ENCODE measurements at places on chromosomes 3 and 15.

GRCh38 chr15:39874890-39875549 lies 45.0 kb downstream of the GPR176 start:
- no peak for DNase-seq

DNA sequence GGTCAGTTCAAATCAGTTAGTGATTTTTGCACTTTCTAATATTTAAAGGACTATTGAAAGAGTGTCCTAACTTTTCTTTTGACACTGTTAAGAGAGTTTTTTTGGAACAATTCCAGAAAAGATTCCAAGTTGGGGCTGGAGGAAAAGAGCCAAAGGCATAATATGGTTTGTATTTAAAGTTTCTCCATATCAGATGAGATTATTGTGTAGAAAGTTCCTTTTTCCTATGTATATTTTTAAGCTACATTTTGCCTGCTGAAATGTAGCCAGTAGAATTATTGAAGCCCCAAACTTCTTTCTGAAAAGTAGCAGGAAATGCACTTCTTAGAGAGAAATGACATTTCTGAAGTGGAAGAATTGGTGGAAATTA lies 136.5 kb upstream of the TSC22D2 start:
- no peak for DNase-seq

GRCh38 chr3:100230710-100231109 lies 30.1 kb upstream of the TBC1D23 start:
- DNase-seq = no peak

DNA sequence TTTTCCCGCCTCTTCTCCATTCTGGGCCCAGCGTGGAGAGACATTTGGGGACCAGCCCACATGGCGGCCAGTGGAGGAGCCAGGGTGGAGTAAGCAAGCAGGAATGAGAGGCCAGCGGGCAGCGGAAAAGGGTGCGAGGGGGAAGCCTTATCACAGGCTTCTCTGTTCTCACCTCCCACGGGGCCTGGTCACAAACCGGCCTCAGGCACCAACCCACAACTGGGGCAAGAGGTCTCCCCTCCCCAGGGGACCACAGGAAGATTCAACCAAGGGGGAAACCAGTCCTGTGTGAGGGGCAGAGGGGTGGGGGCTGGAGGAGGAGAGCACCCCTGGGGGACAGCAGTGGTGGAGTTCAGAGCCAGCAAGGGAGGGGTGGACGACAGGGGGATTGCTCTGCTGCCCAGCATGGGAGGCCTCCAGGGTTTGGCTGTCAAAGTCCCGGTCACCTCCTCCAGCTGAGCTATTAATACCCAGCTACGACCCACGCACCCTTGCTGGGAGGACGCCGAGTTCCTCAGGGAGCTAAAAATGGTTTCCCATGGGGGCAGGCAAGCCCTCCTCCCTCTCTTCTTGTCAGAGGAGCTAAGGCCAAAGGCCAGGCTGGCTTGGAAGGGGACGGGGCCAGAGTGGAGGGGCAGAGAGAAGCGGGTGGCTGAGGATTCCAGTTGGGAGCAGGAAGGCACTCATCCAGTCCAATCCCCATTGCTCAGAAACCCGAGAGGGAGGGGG lies 23.8 kb upstream of the RPL29 start:
- DNase-seq = no peak

GRCh38 chr3:52432691-52433141 lies 12.2 kb downstream of the SEMA3G start:
- no peak for DNase-seq

- DNase-seq = no peak
Observed at GRCh38 chr15:35256551-35256950, 171.5 kb upstream of the NANOGP8 start.

- no peak for DNase-seq
Observed at GRCh38 chr3:126337980-126338651, 19.1 kb downstream of the KLF15 start.

GRCh38 chr3:50926868-50927267 lies 252.1 kb downstream of the DOCK3 start:
- peak; percentile 15 for DNase-seq

- DNase-seq = no peak
Observed at GRCh38 chr15:83380059-83380458, 67.1 kb upstream of the SH3GL3 start.

GRCh38 chr3:52436500-52437149 lies 8.3 kb downstream of the SEMA3G start:
- no peak for DNase-seq

GRCh38 chr15:65819563-65819960 lies 27.5 kb upstream of the DENND4A start:
- DNase-seq = no peak

GRCh38 chr3:9916346-9916733 lies 558 bp upstream of the IL17RC start:
- DNase-seq = no peak

DNA sequence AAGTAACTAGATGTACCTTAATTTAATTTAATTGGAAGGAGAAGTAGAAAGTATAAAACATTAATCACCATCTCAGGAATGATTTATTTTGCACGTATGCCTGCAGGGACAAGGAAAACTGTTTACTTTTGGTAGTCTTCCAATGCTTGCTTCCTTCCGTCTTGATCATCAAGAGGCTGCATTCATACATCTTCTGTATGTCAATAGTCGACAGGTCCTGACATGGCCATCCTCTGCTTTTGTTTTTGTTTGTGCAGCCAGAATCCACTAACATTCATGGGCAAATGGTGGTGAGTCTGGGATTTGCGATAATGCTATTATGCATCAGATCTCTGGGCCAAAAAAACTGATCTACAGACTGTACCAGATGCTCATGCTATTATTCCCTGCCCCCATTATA lies 56.6 kb upstream of the ZPLD1 start:
- no peak for DNase-seq

DNA sequence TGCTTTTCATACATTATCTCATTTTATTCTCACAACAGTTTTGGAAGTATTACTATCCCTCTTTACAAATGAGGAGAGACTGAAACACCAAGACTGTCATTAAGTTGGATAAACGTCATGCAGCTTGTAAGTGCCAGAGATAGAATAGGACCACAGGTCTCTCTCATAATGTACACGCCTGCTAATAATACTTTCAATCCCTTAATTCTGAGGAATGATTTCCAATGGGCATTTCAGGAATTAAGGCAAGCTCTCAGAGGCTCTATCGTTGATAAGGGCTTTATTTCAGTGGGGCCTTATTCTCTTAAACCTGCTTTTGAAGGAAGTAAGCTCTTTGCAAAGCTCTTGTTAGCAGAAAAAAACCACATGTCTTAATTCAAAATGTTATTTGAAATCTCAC lies 229.1 kb downstream of the NFKBIZ start:
- DNase-seq = no peak

DNA sequence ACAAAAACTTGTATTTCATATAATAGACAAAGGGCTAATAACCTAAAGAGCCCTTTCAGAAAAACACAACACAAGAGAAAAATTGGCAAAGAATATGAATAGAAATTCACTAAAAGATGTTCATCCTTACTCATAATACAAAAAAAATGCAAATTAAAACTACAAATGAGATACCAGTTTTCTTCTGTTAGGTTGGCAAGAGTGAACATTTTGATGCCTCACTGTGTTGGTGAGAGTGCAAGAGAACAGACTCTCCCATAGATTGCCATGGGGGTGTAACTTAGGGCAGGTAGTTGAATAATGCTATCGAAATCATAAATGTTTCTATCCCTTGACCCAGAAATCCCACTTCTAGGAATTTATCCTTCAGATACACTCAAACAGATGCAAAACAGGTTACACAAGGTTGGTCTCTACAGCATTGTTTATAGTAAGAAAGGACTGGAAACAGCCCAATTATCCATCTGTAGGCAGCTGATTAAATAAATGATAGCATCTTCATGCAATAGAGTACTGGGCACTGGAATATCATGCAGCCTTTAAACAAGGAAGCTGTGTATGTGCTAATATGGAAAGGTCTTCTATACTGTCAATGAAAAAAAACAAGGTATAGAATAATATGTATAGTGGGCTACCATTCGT lies 146.3 kb downstream of the TLE3 start:
- no peak for DNase-seq

DNA sequence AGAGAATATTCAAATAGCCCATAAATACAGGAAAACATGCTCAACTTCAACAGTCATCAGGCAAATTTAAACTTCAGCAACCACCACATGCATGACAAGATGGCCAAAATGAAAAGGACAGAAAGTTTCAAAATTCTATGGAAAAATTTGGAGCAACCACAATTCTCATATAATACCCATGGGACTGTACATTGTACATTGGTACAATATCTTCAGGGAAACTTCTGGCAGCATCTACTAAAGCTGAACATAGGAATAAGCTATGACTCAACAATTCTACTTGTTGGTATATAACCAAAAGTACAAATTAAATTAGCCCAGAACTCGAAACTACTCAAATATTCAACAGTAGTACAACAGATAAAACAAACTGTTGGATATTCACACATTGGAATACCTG lies 847.6 kb downstream of the TBL1XR1 start:
- no peak for DNase-seq

- no peak for DNase-seq
Observed at GRCh38 chr3:72329354-72329753, 518.9 kb downstream of the SHQ1 start.

- no peak for DNase-seq
Observed at GRCh38 chr15:98080791-98081190, 120.3 kb downstream of the ARRDC4 start.

- DNase-seq = no peak
Observed at GRCh38 chr15:79003896-79004295, 59.0 kb upstream of the CTSH start.

DNA sequence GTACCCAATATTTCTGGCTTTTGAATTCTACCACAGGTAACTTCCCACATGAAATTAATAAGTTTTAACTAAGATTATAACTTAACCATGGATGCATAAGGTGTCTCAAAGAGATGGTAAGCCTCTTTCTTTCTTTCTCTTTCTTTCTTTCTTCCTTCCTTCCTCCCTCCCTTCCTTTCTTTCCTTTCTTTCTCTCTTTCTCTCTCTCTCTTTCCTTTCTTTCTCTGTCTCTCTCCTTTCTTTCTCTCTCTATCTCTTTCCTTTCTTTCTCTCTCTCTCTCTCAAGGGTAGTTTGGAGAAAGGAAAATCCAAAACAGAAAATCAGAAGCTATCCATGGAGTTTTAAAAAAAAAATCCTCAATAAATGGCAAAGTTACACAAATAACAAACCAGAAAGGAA lies 10.4 kb upstream of the MTMR14 start:
- DNase-seq = no peak

DNA sequence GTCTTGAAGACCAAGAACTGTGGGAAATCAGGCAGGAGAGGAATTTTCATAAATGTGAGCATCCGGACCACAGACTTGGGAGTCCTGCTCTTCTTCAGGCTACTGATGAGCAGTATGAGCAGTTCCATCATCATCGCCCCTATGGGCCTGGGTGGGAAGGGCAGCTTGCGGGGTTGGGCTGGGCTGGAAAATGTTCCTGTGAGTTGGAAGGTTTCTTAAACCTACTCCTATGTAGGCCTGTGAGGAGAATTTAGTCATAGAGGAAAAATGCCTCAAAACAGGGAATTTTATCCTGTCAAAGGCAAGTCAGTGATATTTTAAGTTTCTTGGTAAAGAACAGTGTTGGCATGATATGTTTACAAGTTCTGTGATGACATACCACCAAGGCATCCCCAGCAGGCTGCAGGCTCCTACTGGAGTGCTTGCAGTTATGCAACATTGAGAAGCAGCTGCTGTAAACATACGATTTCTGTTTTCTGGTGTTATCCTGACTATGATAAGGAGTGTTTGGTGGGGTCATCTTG lies 10.3 kb downstream of the MASP1 start:
- DNase-seq = no peak

- DNase-seq = no peak
Observed at GRCh38 chr15:68729789-68730411, 90.8 kb downstream of the ANP32A start.

DNA sequence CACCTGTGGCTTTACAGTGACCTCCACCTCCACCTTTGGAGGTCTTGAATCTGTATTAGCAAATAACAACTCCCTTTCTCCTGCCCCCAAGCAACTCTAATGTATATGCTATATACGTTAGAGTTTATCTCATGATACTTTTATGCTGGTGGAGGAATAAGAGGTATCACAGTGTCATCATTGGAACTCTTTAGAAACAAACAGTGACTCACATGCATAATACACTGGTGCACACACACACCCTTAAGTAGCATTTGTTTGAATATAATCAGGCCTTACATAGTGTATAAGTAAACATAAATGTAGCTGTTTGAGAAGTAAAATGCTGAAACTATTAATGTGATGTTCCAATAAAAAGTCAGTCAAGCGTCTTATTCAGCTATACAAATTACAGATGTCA lies 280.2 kb upstream of the C2CD4B start:
- no peak for DNase-seq

GRCh38 chr3:161568671-161569070 lies 72.1 kb downstream of the OTOL1 start:
- DNase-seq = no peak

DNA sequence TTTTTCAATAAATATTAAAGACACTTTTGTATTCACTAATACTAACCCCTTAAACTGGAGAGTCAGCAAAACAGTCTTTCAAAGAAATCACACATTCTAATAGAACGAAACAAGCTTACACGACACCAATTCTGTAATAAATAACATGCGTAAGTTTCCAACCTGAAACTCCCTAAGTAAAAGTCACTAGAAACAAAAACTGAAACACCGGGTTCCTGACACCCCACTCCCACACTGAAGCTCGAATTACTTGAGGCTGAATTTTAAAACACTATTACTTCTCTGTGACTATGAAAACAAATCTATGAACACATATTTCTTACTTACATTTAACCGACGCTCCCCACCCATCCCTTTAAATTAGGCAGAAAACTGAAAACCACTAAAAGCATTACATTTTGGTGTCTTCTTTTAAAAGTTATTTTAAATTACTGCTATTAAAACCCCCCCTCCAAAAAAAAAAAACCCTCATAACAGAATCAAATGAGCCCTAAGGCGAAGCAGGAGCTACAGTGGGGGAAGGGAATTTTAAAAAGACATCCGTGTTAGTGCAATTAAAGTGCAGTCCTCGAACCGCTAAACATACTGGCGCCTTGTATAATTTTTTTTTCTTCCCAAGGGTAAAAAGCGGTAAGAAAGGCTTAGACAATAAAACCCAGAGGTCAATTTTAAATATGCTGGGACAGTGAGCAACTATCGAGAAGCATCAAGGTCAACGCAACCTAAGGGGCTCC lies 878 bp downstream of the SPPL2A start:
- DNase-seq = no peak

- DNase-seq = no peak
Observed at GRCh38 chr15:72456684-72457083, 17.4 kb upstream of the ARIH1 start.

GRCh38 chr15:35170207-35170606 lies 85.1 kb upstream of the NANOGP8 start:
- no peak for DNase-seq

DNA sequence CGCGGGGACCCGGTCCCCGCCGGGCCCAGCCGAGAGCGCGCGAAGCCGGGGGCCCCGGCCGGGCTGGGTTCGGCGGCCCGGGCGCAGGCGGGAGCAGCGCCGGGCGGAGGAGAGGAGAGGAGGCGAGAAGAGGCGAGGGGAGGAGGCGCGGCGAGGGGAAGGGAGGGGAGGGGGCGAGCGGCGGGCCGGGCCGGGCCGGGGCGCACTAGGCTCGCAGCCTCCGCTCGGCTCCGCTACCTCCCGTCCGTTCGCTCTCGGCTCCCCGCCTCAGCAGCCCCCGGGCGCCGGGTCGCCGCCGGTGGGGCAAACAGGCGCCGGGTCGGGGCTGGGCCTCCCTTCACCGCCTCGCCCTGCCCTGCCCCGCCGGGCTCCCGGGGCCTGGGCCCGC lies 351 bp downstream of the INSYN1 start:
- no peak for DNase-seq

GRCh38 chr15:60062826-60063225 lies 58.7 kb downstream of the FOXB1 start:
- DNase-seq = no peak
